T follicular helper cell (primary cell): ENCODE measurements at places on chromosomes 12 and 14.

- DNase-seq, result no peak
Measured at GRCh38 chr12:68595241-68595640, 15.5 kb upstream of the RAP1B start.

DNA sequence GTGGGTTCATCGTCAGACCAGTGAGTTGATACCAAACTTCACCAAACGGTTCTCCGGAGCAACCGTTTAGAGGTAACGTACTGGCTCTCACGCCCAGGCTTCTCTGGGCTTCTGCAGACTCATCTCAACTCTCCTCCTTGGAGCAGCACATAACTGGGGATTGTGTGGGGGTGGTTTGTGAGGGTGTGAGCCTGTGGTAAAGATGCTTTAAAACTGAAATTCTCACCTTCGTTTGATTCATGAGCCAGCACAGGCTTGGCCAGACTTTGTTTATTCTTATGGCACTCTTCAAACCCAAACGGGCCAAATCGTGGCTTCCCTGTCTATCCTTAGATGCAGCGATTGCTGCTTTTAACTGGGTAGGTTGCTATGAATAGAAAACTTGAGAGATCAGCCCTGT lies 121.3 kb downstream of the SAMD4A start:
- no peak for DNase-seq

DNA sequence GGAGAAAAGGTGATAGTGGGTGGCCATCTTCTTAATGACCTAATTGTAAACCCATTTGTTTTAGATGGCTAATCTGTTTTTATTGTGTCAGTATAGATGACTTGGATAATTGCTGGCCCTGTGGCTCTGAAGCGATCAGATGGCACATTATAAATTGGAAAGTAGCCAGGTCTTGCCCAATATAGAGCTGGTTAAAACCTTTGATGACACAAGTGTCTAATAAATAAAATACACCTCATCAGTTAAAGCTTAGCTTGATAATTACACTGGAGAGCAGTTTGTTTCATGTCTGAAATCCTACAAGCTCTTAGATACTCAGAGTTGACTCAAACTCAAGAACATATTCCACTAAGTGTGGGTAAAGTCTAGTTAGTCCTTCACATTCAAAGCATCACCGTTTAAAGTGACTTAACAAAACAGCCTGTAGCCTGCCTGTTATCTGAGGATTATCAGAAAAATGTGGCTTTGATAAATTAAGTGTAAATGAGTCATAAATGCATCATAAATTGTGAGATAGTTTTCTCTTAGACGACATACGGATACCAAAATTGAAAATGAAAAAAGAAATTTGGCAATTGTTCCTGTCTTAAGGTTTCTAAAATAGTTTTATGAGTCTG lies 280.9 kb downstream of the LRIG3 start:
- DNase-seq, result no peak

DNA sequence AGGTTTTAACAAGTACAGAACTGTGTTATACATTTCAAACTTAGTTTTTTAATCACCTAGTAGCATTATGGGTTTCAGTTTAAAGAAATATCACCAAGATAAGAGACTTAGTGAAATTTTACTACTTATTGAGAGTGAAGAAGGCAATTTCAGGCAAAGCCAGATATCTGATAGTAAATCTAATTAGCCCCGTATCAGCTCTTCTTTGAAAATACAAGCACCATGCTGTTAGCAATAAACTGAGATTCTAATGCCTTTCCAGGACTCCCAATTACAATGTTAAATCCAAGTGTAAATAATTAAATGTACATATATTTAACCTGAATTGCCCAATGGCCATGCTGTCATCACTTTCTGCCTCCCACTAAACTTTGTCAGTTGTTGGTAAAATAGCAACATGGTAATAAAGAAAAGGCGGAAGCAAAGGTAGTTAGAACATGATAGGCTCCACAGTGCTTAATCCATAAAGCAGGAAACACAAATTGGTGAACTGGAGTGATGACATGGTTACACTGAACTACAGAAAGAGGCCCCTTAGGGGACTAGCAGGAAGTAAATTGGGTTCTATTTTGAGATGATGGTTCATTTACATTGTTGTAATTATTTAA lies 646.1 kb downstream of the C12orf50 start:
- DNase-seq, result no peak

- DNase-seq, result peak; percentile 15
Measured at GRCh38 chr12:67515679-67516340, 132.7 kb upstream of the DYRK2 start.

DNA sequence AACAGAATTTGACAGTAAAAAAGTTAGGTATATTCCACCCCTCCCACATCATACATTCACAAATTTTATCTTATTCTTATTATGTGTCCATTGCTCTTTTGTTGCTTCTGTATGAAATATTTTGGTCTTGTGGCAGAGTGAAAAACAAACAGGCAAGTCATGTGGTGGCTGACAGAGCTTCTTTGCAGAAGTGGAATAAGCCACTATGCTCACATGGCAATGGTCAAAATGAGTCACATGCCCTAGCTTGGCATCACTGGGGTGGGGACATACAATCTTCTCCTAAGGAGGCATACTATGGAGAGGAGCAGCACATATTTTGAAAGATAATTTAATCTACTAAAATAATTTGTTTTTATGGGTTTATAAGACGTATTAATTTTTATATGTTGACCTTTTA lies 27.7 kb upstream of the CMA1 start:
- DNase-seq, result no peak

- DNase-seq, result no peak
Measured at GRCh38 chr14:63468294-63468693, 74.9 kb downstream of the PPP2R5E start.

GRCh38 chr14:74286736-74287135 lies 16.0 kb downstream of the ABCD4 start:
- no peak for DNase-seq

GRCh38 chr12:121452340-121452984 lies 52.5 kb downstream of the RNF34 start:
- no peak for DNase-seq
